B cell (primary cell): ENCODE measurements at places on chromosomes 1 and 21.
A peak's percentile ranks its signal among the peaks of the same experiment; 100 is the strongest.

DNA sequence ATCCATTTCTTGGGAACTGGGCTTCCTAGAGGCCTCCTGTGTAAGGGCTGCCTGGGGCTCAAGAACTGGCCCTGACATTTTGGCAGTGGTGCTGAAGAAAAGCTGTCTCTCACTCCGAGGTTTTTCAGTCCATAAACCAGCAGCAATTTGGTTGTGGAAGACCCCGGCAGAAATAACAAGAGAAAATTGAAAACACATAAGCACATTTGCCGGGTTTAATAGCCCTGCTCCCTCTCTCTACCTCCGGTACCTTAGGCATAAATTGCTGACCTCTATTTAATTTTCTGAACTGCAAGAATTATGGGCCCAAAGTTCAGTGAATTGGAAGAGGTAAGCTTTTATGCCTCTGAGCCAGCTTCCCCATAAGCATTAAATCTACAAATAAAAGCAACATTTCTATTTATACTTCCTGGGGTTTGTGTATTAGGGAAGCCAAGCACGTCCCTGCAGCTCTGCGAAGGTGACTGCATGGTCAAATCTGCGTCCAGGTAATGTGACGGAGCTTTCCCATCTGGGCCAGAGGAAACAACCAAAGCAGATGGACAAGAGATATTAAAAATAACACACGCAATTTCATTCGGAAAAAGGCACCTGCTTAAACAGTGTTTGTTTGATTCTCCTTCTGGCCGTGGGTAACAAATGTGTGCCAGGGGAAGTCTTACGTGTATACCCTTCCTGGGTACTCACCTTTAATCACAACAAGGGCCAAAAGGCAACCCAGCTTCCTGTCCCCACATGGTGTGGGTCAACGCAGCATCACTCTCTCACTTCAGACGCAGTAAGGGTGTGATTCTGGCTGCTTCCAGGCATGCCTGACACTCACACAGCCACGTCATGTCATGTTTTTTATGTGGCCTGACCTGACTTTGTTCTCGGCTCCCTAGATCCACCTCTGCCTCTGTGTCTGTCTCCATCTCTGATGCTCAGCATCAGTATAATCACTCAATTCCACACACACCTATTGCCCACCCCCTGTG lies 69.2 kb downstream of the PAPPA2 start:
- DNase-seq, result no peak

GRCh38 chr21:15682977-15683376 lies 46.8 kb upstream of the USP25 start:
- DNase-seq, result no peak

GRCh38 chr1:153494976-153495535 lies 34.6 kb upstream of the S100A7 start:
- peak; percentile 80 for DNase-seq

GRCh38 chr1:2274929-2275475 lies 46.9 kb downstream of the SKI start:
- no peak for DNase-seq

GRCh38 chr1:156667610-156667967 lies 9.6 kb downstream of the NES start:
- DNase-seq, result no peak

GRCh38 chr21:45617021-45617921 lies 26.3 kb upstream of the PCBP3 start:
- DNase-seq, result no peak

- DNase-seq, result no peak
Observed at GRCh38 chr1:96730574-96731298, 9.2 kb downstream of the PTBP2 start.

- DNase-seq, result no peak
Observed at GRCh38 chr1:104733866-104734265, 984.2 kb downstream of the AMY1C start.

DNA sequence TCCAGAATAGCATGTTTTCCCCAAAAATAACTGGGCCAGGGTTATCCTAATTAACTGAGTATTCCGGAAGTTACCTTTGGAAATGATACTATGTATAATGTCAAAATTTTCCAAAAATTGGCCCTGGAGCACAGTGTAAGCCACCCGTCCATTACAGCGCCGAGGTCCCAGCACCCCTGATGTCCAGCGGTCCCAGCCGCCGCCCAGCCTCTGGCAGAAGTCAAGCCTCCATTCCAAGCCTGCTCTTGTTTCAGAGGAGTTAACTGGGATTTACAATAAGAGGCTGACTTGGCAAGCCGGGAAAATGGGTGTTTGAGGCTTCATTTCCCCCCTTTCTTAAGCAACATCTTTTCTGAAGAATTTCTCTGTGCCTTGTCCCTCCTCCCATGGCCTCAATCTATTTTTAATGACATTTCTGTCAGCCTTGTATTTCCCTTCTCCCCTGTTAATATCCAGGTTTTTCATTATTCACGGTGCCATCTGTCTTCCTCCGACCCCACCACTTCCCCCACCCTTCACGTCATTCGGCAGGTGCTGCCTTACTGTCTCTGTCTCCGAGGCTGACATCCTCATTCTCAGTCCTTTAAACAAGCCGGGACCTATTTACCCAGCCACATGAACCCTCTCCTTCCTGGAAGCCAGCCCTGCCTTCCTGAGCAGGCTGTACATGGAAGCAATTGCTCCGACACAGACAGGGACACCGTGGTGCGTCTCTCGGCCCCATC lies 490.9 kb downstream of the NPHP4 start:
- DNase-seq, result no peak

DNA sequence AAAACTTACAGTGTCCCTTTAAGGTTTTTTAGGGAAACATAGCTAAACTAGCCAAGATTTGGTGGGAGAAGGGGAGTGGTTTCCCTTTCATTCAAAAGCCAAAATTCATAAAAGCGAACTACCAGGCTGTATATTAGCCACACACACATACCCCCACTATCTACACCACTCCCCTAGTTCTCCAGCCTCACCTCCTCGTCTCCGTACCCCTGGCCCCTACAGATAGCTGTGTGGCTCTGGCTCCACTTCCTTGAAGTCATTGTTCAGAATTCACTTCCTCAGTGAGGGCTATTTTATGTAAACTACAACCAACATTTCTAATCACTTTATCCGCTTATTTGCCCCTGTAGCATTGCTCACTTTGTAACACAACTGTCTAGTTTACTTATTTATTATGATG lies 5.3 kb upstream of the DPH5 start:
- DNase-seq, result no peak

GRCh38 chr1:40382108-40382460 lies 8.6 kb downstream of the SMAP2 start:
- no peak for DNase-seq

DNA sequence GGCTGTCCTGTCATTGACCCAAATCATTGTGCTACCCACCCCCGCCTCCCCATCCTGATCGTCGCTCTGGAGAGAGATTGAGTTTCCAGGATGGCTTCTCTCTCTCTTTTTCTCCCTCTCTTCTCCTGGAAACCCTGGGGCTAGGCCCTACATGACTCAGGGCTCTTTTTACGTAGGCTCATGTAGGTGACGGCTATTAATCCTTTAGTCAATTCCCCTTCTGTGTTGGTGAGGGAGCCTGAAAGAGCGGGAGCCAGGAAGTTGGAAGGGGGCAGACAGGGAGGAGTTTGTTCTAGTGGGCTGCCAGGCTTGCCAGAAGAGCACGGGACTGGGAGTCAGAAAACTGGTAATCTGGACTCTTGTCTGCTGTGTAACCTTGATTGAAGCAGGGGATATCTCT lies 9.7 kb downstream of the ATP2B4 start:
- no peak for DNase-seq

DNA sequence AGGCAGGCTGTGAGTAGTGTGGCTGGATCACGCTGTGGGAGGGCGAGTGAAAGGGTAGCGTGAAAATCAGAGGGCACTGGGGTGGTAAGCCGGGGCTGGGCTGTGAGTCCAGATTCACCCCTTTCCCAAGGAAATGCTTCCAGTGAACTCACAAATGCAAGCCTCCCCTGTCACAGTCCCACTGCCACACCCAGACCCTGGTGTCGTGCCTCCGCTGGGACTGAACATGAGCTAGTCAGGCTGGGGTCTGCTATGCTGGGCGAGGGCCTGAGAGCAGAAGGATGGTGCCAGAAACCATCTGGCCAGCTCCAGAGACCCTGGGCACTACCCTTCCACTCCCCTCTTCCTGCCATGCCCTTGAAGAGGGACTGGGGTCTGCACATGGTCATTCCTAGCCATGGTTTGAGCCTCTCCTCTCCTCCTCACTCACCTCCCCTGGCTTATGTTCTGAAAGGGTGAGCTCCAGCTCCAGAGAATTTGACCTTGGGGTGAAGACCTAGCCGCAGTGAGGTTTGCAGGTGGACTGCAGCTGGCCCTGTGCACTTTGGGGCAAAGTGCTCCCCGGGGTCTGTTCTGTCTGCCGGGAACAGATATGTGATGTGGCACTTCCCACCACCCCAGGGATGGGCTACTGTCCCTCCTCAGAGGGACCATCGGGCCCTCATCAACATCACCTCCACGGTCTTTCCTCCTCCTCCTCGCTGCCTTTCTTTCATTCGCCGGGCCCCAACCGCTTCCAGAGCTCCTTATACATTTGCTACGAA lies 365.6 kb downstream of the RPS6KC1 start:
- DNase-seq, result no peak

- DNase-seq, result no peak
Observed at GRCh38 chr1:27346991-27347624, 5.3 kb downstream of the SYTL1 start.

GRCh38 chr1:185696422-185697150 lies 37.6 kb upstream of the HMCN1 start:
- no peak for DNase-seq
